ENCODE measurements at places on chromosomes 2 and 18.
A peak's percentile ranks its signal among the peaks of the same experiment; 100 is the strongest.

DNA sequence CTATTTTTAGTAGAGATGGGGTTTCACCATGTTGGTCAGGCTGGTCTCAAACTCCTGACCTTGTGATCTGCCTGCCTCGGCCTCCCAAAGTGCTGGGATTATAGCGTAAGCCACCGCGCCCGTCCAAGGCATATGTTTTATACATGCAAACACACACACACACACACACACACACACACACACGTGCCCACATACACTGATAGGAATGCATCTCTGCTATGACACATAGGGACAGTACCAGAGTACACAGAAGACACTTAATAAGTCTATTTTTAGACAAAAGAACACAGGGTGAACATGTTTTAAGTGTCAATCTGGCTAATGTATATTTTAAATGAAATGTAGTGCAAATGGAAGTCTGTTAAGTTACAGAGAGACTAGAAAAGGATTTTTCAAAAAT is 10.7 kb upstream of the RNF103 start:
- DNase-seq: no peak

DNA sequence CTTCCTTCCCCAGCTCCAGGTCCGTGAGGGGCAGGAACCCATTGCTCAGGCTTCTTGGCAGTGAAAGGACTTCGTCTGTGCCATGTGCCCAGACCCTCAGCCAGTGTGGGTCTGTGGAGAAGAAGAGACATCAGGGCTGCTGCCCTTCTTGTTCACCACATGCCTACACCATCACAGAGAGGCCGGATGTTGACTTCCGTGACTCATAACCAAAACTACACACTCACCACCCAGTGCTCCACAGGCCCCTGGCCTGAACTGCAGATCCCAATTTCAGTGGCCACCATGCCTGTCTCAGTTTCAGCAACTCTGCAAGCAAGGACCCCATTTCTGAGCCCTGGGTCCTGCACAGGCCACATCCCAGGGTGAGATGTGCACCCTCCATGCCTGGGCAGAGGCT is 332.6 kb upstream of the SALL3 start:
- no peak for DNase-seq

- DNase-seq: no peak
These were observed 331.9 kb downstream of the SLC8A1 start for GRCh38 chr2:40120026-40120425.

DNA sequence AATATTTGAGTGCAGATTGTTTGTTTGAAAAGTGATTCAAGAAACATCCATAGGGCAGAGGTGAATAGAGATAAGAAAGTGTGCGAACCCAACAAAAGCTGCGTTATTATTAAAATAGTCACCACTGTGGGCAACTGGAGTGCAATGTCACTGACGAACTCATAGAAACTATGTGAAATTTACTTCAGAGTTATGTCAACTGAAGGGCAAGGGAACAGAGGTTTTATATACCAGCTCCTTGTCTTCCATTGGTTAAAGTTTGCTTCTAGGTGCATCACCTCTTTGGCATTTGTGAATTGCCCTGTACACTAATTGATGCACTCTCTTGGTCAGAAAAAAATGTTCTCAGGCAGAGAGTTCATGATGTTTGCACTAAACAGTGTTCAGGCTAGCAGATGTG is 110.5 kb upstream of the NYAP2 start:
- DNase-seq: no peak

- DNase-seq: no peak
These were observed 50.8 kb downstream of the AGAP1 start for GRCh38 chr2:235544689-235544969.

DNA sequence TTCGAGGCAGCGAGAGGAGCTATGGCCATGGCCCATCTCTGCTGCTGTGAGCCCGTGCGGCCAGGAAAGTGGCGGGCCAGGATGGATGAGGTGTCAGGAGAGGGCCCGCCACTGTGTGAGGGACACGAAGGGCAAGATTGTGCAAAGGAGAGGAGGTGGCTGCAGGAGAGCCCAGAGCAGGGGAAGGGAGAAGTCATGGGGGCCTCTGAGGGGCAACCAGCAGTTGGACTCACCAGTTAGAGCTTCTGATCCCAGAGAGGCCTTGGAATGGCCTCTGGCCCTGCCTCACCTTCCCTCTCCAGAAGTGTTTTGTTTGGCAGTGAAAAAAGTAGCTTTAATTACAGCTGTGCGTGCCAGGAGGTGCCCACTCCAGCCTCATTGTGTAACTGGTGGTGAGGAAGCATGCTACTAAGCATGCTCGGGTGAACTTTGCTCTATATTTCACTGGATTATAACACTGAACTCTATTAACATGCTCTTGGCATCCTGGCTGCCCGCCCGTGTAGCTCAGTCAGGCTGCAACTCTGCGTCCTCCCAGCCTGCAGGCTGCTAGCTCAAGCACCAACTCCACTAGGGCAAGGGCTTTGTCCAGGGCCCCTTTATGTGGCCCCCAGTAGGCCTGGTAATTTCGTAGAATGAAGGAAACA is 34.2 kb downstream of the IMPA2 start:
- no peak for DNase-seq

GRCh38 chr2:73859721-73860586 is 31.2 kb downstream of the STAMBP start:
- DNase-seq: no peak

GRCh38 chr2:44392338-44392943 is 30.7 kb downstream of the CAMKMT start:
- DNase-seq: peak; percentile 8

DNA sequence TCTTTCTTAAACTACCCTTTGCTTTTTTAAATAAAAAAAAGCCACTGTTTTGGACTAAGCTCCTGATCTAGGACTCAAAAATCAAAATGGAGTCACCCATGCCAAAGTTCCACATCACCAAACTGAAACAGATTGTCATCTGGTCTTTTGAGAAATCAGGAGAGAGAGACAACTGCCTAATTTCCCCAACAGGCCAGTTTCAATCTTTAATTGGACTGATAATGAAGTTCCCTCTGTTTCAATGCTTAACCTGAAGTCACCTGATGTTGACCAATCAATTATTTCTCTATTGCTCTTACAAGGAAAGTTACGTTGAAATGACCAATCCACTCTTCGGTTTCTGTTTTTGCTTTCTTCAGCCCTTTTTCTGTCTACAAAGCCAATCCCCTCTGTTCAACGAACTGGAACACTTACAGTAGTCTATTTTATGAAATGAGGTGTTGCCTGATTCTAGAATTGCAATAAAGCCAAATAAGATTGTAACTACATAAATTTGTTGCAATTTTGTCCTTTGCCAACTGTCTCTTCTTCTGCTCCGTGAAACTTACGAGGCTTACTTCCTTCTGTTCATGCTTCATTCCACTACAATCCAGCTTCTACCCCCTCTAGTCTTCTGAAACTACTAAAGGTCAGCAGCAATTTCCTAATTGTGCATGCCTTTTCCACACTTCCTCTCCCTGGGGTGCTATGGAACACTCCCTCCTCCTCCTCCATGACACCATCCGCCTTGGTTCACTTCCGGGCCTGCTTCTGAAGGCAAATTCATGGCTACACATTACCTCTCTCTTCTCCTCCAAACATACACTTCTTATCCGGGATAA is 95.2 kb upstream of the CD302 start:
- no peak for DNase-seq

DNA sequence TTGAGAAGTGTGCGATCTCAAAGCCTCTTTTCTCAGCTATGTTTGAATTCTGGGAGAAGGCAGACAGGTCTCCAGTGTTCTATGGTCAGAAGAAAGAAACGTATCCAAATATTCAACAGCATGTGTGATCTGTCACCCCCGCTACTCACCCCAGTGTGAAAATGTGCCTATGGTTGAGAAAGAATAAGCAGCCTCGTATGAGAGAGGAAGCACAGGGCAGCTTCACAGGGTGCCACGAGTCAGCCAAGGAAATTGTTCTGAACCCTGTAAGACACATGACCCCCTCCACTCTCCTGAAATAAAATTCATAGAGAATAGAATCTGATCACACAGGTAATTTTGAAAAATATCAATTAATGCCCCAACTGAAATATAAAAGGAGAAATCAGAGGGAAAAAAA is 8.0 kb upstream of the SF3B1 start:
- no peak for DNase-seq

- no peak for DNase-seq
These were observed 20.9 kb upstream of the SETBP1 start for GRCh38 chr18:44659771-44660170.

DNA sequence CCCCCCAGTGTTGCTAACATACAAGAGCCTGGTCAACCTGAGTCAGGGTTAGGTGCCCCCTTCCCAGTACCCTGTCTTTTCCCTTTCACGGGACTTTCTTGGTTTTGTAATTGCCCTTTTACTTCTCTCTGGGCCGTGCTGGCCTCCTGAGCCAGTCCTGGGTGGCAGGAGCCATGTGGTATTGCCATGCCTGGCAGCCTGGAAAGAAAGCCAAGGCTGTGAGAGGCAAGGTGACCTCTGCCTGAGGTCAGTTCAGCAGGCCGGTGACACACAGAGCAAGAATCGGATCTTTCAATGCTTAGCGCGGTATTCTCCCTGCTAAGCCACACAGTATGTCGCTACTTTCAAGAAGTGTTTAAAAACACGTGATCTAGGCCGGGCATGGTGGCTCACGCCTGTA is 52.3 kb downstream of the C18orf63 start:
- no peak for DNase-seq
